ENCODE measurements at places on chromosomes 11 and 22. TPM values are rescaled to one million over a fixed set of nuclear protein-coding genes. Genes with fewer than 3 reads are reported as not detected.
A peak's percentile ranks its signal among the peaks of the same experiment; 100 is the strongest.

DNA sequence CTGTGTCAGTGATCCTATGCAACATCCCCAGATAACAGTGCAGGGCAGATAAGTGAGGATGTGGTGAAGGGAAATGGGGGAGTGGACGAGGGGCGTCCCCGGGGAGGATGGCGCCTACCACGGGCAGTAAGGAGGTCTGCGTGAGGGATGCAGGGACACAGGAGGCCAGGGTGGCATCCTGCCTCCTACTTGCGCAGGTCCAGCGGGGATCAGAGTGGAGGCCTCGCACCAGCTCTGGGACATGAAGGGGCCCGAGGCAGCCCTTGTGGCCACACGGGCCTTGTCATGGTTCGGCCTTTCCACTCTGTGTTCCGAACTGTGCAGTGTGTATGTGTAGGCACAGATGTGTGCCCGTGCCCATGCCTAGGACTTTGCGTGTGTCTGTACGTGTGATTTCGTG lies 1227.5 kb downstream of the BRD1 start:
- no peak for DNase-seq

DNA sequence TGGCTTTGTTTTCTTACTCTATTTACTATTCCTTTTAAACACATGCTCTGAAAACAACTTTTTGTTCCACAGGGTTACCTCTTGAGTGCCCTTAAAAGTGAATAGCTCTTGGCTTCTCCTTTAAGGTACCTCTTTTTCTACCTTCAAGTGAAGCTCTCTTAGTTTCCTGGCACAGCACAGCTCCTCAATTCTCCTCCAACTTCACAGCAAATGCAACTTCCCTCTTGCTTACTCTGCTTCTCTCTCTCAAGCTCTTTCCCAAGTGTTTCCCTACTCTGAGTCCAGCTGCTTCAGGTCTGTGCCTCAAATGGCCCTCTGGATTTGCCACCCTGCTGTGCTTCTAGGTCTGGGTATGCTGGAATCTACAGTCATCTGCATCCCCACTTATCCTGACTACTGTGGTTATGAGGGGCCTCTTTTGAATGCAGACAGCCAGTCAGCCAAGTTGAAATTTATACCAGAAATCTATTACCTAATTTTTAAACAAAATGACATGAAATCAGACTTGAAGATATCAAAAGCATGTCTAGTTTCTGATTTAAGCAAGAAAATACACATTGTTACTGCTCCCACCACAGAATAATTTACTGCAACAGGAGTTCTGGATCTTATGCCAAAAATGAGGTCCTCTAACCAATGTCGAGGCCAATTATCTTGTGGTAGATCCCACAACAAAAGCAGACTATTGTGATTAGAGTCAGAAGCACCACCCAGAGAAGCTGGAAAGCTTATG lies 371.1 kb downstream of the SOX6 start:
- DNase-seq: no peak

Gene MN1
- total RNA-seq: 1.2 TPM

GRCh38 chr22:25572708-25573171 lies 8.3 kb downstream of the GRK3 start:
- no peak for DNase-seq

Gene CHRM1
- total RNA-seq: not detected

Gene TMEM191B
- not detected for total RNA-seq

Gene MMP12
- total RNA-seq: 4.0 TPM

Gene GAS2
- 0.62 TPM for total RNA-seq

DNA sequence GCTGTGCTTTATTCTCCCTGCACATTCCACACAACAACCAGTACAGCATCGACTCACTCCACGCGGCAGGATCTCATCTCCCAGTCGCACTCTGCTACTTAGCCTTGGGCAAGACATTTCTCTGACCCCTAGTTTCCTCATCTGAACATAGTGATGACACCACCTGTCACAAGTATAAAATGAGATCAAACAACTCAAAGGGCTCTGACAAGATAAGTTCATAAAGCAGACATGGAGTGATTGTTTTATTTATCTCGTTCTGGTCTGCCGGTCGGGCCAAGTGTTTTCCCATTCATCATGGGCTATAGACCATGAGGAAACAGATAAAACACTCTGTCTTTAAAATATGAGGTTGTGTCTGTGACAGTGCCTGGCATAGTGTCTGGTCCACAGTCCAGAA lies 35.0 kb downstream of the DSCAML1 start:
- DNase-seq: no peak

GRCh38 chr11:130979386-130979972 lies 63.2 kb upstream of the SNX19 start:
- DNase-seq: peak; percentile 18

DNA sequence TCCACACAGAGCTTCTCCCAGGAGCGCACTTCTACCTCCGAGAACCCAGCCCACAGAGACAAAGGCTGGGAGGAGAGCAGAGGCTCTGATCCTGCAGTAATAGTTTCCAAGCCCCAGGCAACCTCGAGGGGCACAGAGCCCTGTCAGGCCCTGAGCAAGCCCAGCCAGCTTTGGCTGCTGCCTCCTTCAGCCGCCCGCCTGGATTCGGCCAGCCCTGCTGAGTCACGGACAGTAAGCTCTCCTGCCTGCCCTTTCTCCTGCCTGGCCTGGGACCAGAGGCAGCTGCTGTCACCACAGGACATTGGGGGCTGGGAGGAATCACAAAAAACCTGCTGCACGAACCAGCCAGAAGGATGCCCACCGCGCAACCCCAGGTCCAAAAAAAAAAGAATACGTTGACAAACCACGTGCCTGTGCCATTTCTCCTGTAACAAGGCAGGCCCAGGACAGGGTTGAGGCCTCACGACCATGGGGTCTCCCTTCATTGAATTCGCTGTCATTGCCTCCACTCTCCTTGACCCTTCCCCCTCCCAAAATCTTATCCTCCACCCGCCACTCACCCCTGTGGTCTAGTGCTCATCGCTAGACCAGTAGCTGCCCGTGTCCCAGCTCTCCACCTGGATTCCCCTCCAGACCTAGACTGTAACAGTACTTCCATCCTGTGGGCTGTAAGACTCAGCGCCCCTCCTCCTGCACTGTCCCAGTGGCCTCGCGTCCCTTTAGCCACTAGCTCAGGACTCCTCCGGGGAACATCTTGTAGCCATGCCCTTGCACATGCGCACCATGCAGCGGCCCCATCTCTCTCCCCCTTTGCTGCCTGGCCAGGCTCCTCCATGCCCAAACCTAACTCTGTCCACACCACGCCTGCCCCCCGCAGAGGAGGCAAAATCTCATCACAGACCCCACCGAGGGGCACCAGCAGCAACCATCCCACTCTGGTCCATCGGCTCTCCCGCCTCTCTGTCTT lies 7.4 kb upstream of the SLC22A12 start:
- peak; percentile 29 for DNase-seq

Gene OR8G5
- total RNA-seq: not detected

GRCh38 chr11:119990309-119991021 lies 147.4 kb downstream of the TRIM29 start:
- DNase-seq: no peak

GRCh38 chr11:89493431-89493830 lies 2.3 kb upstream of the NOX4 start:
- DNase-seq: no peak

DNA sequence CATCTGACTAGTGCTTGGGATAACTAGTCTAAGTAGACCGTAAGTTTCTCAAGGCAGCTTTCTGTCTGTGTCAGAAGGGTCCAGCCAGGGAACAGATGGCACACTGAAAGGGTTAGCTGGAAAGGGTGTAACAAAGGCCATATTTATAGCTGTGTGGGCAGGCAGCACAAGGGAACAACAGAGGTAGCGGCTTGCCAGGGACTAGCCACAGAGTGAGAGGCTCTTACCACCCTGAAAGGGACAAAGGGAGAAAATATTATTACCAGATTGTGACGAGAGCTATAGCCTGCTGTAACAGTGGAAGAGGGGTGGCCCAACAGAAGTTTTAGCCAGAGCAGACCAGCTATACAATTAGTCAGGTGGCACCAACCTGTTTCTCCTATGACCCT lies 129.4 kb downstream of the CCDC34 start:
- no peak for DNase-seq

Measured in M059J (cell line).